ENCODE measurements at places on chromosomes 1 and 21.

DNA sequence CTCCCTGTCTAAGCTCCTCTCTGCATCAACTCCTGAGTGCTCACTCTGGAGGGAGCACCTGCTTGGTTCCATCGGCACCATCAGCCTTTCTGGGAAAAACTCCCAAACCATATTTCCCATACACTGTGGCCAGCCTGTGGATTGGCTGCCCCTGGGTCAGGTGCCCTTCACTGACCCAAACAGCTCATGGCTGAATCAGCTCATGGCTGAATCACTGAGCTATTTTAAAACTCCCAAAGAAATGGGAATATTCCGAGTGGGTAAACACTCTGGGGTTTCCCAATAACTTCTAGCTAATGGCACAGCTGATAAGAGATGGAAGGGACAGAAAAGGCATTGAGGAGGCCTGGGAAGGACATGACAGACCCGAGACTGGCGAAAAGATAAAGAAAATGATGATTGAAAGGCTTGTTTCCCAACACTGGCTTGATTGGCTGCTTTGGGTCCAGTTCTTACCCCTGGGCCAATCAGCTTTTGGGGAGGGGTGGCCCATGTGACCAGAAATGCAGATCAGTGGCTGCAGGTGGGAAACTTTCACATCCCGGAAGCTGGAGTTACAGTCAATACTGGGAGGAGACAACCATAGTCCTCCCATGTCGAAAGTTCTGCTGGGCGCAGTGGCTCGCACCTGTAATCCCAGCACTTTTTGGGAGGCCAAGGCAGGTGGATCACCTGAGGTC lies 37.3 kb upstream of the KAZN start:
- DNase-seq: no peak

GRCh38 chr1:202565890-202566602 lies 144.2 kb downstream of the SYT2 start:
- no peak for DNase-seq

- no peak for DNase-seq
These were observed 32.0 kb upstream of the AGL start for GRCh38 chr1:99818063-99818699.

DNA sequence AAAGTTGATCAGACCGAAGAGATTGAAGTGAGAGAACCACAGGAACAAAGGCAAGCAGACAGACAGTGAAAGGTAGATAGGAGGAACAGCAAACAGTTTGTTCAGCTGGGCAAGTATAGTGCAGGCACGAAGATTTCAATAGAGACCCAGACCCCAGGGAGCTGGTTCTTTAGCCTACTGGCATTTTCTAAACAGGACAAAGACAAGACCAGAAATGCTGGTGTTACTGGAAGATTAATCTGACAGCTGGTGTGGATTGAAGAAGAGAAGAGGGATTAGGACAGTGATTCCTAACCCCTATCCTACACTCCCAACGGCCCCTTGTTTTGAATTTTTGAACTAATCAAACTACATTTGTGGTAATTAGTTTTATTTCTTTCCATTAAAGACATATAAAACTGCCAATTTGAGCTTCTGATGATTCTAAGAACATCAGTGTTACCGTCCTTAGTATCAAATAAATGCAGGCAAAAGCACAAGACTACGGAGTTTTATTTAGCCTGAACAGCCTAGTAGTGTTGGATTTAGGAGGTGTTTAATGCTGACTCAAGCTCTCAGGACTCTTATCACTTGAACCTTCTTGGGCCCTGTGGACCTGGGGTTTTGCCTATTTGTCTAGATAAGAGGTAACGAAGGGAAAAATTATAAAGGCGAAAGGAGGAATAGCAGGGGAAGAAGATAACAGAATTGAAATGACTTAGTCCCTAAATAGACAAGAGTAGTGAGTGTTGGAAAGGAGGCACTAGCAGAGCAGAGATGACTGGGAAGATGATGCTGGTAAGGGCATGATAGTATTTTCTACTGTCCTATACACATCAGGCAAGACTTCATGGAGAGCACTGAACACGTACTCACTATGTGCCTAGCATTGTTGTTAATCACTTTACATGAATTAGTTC lies 2.0 kb downstream of the NPL start:
- DNase-seq: no peak

GRCh38 chr1:162070825-162071224 lies 1.3 kb downstream of the NOS1AP start:
- no peak for DNase-seq

GRCh38 chr1:214321705-214322453 lies 40.9 kb downstream of the SMYD2 start:
- no peak for DNase-seq

GRCh38 chr21:35201288-35201687 lies 152.2 kb upstream of the RUNX1 start:
- no peak for DNase-seq
